ENCODE measurements at places on chromosomes 6 and 20.

- DNase-seq: no peak
These were observed 154.4 kb downstream of the TMEM200A start for GRCh38 chr6:130520221-130520620.

- DNase-seq: no peak
These were observed 23.3 kb upstream of the ARFGEF2 start for GRCh38 chr20:48898210-48898609.

GRCh38 chr20:25340380-25340779 is 50.3 kb downstream of the ABHD12 start:
- no peak for DNase-seq

DNA sequence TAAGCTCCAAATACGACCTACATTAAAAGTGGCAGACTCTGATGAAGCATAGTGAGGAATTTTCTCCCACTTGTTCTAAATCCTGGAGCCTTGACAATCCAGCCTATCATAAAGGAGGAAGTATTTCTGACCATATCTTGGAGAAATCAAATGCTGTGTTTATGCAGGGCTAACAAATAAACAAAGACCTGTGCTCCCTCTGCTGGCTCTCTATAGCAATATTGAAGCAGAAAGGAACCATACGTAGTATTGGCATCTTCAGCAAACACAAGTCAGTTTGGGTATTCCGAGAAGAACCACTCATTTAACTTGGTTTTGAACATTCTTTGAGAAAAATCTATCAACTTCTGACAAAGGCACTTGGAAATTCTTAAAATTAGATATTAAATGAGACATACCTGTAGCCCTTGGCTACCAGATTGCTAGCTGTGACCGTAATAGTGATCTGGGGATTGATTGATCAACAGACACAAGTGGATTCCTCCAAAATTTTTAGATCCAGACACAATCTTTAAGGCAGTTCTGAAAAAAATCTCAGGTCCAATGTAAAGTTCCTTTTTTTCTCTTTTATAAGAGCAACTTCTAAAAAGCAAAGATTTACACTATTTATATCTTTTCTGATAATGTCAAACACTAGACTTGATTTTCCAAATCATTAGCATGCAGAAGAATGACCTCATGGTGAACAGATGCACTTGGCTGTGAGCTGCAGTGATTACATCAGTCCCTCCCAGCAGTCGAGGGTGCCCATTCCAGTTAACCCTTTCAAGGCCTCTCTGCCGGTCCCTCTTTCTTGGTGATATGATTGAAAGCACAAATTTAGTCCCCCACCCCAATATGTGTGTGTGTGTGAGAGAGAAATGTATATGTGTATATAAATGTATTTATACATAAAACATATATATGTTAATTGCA is 40.2 kb downstream of the INSM1 start:
- no peak for DNase-seq

DNA sequence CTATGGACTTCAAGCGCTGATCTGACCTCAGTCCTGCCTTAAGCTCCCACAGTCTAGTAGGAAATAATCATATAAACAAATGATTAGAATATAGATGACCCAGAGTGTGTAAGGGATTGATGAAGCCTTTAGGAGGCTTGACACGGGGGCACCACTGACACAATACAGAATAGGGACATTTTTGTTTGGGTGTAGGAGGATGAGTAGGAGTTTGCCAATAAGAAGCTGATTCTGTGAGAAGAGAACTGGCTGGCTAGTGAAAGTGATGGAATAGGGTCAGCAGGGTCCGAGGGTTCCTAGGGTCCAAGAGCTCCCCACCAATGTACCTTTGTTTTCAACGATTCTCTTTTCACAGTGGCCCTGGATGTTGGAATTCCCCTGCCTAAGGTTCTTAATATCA is 7.1 kb upstream of the BPIFB4 start:
- DNase-seq: no peak

DNA sequence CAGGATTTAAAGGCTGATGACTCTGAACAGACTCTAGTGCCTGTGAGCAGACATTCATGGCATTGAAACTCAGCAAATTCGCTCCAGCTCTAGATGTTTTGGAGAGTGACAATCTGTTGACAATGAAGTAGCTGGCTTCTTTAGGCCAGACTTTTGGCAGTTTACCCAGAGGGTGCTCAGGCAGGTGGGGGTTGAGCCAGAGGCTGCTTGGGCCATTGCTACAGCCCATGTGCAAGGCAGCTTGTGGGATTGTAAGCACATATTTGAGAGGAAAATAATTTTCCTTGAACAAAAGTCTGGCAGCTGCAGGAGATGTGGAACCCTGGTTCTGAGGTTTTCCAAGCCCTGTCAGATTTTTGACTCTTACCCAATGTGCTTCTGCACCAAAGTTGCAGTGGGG is 311.6 kb downstream of the CDC5L start:
- DNase-seq: no peak

DNA sequence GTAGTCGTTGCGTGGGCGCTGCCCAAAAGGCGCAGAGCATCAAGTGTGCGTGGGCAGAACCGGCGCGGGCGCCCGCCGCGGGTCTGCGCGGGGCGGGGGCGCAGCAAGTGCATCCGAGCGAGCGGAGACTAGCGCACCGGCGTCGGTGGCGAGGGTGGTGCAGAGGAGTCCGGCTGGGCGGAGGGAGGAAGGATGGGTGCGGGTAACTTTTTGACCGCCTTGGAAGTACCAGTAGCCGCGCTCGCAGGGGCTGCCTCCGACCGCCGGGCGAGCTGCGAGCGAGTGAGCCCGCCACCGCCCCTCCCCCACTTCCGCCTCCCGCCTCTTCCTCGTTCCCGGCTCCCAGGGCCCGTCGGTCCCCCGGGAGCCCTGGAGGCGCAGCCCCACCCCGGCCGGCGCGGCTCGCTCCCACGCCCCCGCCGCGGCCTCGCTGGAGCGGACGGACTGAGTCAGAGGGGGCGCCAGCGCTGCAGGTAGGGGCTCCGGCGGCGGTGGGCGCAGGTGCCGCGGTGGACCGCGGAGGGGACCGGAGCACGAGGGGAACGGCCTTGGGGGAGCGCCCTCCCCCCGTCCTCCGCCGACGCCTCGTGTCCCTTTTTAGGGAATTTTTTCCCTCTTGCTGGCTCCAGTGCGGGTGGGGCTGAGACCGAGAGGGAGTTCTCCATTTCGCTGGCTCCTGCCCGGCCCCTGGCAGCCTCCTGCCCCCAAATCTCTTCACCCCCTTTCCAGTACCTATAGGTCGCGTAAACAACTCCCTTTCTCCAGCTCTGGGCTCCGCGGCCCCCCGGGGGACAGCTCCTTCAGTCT is 1.6 kb upstream of the DBNDD2 start:
- DNase-seq: no peak

- DNase-seq: no peak
These were observed 113.9 kb upstream of the NAA20 start for GRCh38 chr20:19903168-19903811.

DNA sequence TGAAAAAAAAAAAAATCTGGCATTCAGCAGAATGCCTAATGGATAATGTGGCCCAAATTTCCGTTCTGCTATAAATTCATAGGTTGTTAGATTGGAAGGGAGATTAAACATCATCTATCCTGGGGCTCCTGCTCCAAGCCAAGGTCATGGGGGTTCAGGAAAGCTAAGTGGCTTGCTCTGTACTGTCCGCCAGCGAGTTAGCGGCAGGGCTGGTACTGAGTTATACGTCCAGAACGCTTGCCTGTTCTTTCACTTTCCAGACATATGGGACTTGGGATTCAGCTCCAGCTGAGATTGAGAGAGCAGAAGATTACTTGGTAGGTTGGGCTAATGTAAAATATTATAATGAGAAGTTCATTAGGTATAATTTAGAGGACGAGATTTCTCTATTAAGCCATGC is 858 bp downstream of the RWDD1 start:
- no peak for DNase-seq
